ENCODE measurements at places on chromosomes 5 and 9.
A peak's percentile ranks its signal among the peaks of the same experiment; 100 is the strongest.

DNA sequence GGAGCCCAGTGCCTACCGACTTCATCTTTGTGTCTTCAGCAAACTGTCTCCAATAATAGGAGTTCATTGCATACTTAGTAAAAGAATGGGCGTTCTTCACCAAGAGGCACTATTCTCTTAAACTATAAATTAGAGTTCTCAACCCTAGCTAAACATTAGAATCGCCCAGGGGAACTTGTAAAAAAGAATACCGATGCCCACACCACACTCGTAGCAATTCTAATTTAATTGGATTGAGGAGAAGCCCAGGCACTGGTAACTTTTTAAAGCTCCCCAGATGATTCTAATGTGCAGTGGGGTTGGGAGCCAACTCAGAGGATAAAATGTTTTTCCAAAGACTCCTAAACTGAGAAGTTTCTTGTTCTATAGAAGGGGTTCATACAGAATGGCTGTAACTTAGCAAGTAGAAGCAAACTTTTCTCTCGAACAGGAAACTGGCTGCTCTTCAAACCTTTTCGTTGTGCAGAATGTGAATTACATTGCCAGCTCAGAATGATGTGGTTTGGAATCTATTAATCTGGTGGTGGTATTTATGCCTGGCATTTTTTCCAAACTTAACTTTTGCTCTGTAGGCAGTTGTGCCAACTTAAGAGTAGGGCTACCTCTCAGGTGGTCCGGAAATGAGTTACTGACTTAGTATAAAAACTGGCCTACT, 26.4 kb upstream of the NFIB start:
- DNase-seq = no peak

DNA sequence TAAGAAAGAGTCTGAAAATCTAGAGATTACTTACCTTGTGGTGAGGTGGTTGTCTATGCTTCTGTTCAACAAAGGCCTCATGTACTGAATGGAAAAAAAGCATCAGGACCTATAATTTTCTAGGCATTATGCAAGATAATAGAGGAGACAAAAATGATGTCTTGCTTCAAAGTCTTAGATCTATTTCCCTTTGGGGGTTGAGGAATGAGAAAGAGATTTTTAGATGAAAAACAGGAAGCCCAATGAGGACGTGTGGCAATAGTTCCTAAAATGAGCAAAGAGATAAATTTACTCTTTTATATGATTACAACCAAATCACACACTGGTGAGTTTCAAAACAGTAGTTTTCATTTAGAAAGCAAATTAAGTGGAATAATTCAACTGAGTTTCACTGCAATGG, 99.5 kb downstream of the GHR start:
- DNase-seq = no peak

- DNase-seq = no peak
Observed at GRCh38 chr5:121377461-121377860, 474.2 kb upstream of the FTMT start.

- DNase-seq = no peak
Observed at GRCh38 chr9:10032166-10032565, 580.6 kb downstream of the PTPRD start.

GRCh38 chr9:126532951-126533925, 80.5 kb upstream of the LMX1B start:
- DNase-seq = no peak

- DNase-seq = peak; percentile 24
Observed at GRCh38 chr9:117715411-117715989, 11.3 kb downstream of the TLR4 start.

DNA sequence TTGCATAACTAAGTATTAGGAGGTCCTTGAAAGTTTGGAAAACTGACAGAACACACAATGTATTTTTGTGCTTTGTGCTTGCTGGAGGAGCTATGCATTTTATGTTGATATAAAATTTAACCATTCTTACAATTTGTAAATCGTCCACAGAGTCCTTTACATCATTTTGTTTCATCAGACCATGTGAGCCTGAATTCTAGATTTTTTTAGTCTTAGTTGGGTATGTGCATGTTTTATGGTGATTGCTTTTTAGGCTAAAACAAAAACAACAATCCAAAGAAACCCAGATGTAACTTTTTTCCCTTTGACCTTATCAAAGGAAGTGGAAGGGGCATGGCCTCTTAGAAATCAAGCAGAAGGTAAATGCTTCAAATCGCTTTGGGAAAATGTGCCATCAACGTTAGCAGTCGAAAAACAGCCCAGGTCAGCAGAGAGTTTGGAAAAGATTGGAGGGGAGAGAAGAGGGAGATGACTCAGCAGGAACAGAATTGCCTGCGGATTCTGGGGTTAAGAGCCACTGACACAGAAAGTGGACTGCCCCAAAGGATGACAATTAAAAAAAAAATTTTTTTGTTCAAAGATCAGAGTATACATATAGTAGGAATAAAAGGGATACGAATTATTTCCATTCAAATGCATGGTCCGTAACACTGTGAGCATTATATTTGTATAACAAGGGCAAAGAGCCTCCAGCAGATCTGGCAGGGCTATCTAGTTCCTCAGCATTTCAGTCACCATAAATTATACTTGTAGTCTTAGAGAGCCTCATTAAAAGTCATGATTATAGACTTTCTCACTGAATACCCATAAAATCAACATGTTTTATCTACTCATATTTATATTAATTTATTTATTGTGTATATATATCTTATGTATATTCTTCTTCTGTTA, 253.5 kb upstream of the HAPLN1 start:
- no peak for DNase-seq

DNA sequence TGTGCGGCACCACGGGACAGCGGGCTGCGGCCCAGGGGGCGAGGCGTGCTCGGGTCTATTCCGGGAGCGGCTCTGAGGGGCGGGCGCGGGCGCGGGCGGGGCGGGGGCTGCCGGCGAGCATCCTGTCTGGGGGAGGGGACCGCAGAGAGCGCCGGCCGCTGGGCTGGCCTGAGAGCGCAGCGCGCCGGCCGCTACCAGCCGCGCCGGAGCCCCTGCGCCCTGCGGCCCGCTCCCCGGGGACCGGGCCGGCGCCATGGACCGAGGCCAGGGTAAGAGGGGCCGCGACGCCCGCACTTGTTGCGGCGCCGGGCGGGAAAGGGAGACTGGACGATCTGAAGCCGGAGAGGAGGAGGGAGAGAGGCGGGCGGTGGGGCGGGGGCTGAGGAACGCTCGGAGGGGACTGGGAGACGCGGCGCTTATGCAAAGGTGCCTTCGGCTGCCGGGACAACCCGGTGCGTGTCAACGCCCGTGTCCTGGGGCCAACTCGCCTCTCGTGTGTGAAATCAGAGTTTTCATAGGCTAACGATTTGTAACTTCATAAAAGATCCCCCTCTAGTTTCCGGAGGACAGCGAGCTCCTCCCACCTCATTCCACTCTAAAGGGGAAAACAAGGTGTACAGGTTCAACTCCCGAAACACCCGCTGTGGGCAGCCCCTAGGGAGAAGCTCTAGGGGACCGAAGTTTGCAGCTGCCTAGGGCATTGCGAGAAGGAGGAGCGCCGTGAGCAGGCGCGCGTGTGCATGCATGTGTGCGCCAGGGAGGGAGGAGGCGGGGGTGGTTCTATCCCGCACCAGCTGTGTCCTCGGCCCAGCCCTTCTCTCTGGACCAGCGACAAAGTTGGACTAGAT, at the start of gene AFAP1L1:
TSS of gene AFAP1L1 (plus strand) at position 144 of the 848 bp plus-strand sequence. CDS start at position 254, 110 bp downstream.
- no peak for DNase-seq

DNA sequence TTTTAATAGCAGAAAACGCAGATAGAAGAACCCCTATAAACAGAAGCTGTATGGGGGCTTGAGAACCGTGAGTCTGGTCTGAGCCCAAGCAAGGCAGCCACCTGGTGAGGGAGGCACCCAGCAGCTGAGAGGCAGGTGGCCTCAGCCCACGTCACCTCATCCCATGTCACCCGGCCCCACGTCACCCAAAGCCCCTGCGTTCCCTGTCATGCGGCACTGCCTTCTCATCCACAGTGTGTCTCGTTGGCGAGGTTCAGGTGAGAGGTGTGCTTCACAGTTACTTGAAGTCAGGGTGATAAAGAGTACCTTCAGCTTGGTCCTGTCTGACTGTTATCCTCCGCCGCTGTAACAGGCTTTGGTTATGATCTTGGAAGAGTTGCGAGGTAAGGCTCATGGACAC, 80.6 kb upstream of the IRX4 start:
- DNase-seq = no peak

DNA sequence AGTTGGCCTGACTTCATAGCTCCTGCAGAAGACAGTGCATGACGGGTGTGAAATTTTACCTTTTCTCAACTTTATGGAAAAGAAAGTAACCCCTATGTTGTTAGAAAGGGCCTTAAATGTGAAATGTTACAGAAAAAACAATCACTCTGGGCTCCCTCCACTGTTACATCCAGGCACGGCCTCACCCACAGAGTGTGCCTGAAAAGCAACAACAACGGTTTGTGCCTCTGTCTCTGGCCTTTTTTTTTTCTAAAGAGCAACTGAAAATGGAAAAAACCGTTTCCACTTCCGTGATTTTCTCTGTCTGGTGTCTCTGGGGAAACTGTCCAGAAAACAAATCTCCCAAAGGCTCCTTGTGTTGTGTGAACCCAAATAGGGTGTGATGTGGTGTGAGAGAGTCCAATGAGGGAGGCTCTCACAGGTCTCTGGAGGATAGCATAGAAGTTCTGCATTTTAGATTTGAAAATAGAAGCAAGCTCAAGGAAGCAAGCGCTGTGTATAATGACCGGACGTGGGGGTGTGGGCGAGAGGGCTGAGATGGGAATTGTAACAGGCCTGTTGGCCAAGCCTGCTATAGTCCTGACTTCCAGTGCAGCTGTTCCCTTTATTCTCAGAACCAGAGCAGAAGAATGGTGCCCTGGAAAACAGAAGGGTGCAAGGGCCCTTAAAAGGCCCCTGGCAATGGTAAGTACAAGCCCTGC, 221.8 kb upstream of the TUT7 start:
- DNase-seq = no peak

DNA sequence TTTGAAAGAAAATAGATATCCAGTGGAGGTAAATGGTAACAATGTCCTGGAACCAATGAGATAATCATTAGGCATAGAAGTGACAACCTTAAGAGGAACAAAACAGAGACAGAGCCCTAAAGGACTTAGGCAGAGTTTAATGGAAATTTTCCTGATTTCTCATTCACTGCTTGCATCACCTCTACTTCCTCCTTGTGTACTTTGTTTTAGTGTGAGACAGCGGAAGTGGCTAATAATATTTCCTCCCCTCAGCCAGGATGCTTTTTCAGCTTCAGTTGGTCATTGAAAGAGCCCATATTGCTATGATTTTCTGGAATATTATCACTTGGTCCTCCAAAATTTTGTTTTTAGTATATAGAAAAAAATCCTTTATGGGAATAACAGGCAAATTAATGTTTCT, 153.4 kb upstream of the MPDZ start:
- DNase-seq = no peak

DNA sequence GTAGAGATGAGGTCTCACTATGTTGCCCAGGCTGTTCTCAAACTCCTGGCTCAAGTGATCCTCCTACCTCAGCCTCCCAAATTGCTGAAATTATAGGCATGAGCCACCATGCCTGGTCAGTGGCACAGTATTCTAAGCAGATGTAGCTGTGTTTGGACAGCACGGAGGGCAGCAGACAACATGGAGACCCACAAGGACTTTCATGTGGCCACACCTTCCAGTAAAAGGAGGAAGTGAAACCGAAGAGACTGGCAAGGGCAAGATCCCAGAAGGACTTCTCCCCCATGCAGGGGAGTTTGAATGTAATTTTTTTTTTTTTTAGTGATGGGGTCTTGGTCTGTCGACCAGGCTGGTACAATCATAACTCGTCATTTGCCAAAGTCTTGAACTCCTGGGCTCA, 172.2 kb downstream of the TRPM3 start:
- DNase-seq = no peak
